ENCODE measurements at places on chromosomes 12 and 14.

GRCh38 chr12:98990648-98991047, 345.6 kb downstream of the APAF1 start:
- DNase-seq, result no peak

DNA sequence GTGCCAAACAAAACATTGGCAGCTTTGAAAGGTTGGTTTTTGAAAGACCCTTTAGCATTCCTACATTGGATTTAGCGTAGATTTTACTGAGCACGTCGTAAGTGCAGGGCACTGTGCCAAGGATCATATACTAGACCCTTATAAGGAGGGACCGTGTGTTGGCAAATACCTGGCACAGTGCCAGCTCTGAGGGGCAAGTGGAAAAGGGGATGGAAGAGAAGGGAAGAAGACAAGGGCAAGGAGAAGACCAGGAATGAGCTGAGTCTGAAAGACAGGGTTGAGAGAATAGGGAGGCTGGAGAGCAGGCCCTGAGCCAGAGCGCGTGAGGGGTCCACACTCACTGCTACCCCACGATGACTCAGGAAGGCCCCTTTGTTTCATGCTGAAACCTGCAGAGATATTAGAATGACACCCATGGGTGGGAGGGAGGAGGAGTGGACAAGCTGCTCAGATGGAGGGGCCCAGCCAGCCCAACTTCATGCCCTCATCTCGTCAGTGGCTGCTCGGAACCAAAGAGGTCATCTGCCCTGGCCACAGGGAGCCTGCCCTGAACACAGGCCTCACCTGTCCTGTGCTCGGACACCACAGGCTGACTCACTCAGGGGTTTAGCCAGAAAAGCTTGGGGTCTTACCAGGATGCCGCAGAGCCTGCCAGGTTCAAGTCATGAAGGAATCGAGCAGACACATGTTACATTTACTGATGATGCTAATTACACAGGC, 25.0 kb downstream of the RAB35 start:
- DNase-seq, result no peak

DNA sequence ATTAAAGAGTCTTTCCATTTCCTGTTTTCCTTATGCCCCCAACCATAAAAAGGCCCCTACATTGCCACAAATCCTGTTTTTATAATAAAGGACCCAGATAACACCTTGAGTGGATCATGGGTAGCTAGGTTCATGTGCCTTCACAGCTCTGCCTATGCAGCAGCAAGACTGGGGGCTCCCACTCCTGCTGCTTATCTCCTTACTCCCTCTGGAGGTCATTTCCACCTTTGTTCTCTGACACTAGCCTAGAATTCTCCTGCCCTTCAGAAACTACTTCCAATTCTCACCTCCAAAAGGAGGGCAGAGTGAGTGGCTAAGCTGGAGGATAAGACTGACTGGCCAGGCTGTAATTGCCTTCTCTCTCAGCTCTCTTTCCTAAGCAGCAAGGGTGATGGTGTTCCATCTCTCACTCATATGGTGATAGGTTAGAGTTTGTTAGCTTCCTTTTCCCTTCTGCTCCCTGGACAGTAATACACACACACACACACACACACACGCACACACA, 20.0 kb upstream of the STAC3 start:
- no peak for DNase-seq

DNA sequence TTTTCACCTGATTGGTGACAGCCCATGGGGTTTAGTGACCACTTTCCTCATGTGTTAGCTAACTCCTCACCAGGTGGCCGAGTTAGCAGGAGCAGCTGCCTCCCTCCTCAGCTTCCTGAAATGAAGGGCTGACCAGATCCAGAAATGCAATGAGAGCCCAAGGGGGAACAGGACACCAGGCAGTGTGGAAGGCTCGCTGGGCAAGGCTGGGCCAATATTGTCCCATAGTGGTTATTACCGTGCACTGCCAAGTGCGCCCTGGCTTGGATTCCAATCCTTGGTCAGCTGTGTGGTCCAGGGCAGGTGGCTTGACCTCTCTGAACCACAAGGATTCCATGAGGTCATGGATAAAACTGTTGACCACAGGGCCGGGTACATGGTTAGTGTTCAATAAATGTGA, 3.6 kb upstream of the HSPB8 start:
- DNase-seq, result no peak

GRCh38 chr12:16604596-16605252, 1.2 kb downstream of the LMO3 start:
- DNase-seq, result no peak

- no peak for DNase-seq
Observed at GRCh38 chr14:83467811-83468210, 1934.2 kb upstream of the SEL1L start.

- DNase-seq, result no peak
Observed at GRCh38 chr12:42758806-42759205, 169.3 kb upstream of the PRICKLE1 start.

DNA sequence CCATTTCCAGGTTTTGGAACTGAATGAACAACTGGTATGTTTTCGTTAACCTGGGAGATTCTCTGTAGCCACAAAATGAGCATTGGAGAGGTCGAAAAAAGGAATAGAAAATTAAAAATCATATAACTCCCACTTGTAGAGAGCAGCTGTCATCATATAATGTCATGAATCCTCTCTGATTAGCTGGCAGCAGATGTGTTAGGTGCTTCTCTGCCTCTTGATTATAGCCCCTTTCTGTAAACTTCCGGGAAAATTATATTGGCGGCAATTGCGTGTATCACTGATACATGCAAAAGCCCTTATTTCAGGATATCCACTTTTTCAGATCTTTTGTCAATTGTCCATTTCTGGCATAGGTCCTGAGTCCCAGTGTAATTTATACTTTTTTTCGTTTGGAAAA, 31.7 kb downstream of the FGD4 start:
- no peak for DNase-seq

DNA sequence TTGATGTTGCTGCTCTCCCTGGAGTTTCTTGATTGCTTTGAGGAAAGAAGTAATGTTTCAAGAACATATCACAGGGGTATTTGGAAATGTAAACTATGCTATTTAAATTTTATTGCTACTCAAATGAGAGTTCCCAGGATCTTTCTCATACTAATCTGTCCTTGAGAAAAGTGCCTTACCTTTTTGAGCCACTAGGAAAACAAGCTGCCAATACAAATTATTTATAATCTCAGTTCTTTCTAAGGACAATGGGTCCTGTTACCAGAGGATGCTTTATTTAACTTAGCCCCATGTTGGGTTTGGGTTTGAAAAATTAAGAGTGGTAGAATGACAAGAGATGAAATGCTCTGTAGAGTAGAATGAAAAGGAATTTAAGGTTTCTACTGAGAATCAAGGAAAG, 258.2 kb upstream of the PRKD1 start:
- no peak for DNase-seq

DNA sequence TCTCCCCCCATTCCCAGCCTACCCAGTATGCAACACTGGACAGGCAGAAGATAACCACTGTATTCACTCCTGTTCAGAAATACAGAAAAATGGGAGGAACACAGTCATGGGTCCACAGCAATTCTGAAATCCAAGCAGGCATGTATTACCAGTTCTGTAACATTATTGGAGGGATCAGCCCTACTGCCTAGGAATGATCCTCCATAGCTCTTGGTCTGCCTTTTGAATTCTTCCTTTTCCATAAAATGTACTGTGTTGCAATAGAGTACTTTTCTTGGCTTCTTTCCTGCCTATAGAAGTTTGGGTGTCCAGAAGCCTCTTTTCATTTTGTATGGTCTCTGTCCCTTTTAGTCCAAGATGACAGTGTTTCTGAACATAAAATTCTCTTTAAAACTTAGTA, 46.5 kb downstream of the SPATS2 start:
- DNase-seq, result peak; percentile 10

GRCh38 chr14:59283361-59283760, 94.9 kb downstream of the DAAM1 start:
- DNase-seq, result no peak

GRCh38 chr12:91177381-91177780, 5.2 kb downstream of the DCN start:
- no peak for DNase-seq

GRCh38 chr14:103516426-103517173, 6.0 kb downstream of the CKB start:
- no peak for DNase-seq

GRCh38 chr14:93941293-93941910, 14.3 kb downstream of the FAM181A start:
- DNase-seq, result no peak

Data from fibroblast of the conjunctiva (primary cell).